ENCODE measurements at places on chromosomes 12 and 14.

DNA sequence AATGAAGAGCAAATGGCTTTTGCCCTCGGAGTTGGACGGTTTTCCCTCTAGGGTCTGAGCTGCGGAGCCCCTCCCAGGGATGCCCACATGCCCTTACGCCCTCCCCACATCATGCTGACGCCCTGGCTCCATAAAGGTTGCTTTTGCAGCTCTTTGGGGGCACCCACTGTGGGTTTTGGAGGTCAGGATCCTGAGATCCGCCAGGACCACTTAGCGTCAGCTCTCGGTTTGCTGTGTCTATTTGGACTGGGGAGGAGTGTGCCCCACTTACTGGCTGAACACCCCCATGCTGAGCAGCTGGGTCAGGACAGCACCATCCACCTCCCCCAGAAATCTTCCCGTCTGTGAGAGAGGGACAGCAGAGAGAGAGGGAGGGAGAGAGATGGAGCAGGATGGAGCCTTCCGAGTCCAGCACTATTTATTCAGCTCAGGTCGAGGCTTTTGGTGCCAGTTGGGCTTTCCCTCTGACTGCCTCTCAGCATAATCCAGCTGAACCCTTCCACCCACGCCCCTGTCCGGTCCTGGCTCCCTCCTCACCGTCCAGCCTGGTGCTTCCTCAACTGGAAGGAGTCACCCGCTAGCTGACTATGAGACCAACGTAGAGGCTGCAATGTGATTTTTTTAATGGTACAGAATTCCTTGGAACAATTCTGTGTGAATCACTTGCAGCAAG, 18.9 kb upstream of the LRTM2 start:
- no peak for DNase-seq

DNA sequence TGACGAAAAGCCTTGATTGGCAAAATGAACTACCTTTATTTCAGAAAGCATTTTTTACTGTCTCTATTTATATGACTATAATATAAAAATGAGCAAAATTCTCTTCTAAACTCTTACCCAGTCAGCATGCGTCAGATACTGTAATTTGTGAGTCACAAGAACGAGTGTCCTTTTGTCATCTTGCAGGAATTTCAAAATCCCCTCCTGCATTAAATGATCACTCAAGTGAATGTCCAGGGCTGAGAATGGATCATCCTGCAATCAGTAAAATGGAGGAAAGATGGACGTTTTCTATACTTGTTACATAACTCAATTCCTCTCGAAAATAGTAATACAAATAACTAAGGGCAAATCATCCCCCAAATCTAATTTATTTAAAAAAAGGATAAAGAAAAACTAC, 77.7 kb upstream of the KCNJ8 start:
- DNase-seq: no peak

- DNase-seq: no peak
Measured at GRCh38 chr12:10310926-10311720, 3.5 kb downstream of the KLRD1 start.

- no peak for DNase-seq
Measured at GRCh38 chr14:67276131-67276530, 34.9 kb downstream of the PALS1 start.

- no peak for DNase-seq
Measured at GRCh38 chr14:84874436-84874835, 655.5 kb upstream of the FLRT2 start.

GRCh38 chr14:96501217-96501739, 904 bp upstream of the PAPOLA start:
- DNase-seq: no peak

DNA sequence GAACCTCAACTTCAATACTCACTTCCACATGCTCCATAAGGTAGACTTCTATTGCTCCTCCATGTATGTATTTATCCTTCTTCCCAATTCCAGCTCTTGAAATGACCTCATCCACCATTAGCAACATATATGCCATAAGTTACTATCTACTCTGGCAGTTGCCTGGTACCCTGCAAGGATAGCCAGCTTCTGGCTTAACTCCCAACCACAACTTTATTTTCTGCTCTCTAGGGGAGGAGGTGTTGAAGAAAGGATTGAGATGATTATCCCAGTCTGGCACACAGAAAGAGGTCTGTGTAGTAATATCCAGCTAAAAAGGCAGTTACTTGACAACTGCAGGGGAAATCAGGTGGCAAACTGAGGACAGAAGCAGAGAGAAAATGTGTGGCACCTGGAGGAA, 71.5 kb upstream of the MDM1 start:
- DNase-seq: no peak

DNA sequence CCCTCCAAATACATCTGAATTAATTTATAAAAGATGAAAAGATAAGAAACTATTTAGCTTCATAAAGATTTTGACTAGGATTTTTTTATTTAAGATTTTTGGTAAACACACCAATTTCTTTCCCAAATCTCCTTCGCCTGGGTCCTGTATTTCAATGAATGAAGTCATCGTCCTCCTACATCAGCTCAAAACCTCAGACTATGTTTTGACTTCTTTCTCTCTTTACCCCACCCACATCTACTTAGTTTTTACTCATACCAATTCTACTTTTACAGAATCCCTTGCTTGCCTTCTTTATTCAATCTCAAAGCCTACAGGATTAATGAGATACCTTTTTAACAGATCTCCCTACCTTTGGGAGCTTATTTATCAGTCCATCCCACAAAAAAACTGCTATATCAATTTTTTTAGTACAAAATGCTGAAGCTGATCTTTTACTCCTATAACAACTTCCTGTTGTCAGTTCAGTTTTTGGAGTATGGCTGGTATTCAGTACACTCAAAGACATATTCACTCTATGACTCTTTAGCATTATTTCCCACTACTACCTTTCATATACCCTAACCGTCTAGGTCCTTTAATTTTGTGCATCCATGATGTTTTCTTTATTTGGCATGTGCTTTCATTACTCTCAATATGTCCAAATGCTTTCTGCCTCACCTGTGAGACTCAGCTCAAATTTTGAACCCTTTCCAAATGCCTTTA, 18.7 kb upstream of the CCDC91 start:
- DNase-seq: no peak

DNA sequence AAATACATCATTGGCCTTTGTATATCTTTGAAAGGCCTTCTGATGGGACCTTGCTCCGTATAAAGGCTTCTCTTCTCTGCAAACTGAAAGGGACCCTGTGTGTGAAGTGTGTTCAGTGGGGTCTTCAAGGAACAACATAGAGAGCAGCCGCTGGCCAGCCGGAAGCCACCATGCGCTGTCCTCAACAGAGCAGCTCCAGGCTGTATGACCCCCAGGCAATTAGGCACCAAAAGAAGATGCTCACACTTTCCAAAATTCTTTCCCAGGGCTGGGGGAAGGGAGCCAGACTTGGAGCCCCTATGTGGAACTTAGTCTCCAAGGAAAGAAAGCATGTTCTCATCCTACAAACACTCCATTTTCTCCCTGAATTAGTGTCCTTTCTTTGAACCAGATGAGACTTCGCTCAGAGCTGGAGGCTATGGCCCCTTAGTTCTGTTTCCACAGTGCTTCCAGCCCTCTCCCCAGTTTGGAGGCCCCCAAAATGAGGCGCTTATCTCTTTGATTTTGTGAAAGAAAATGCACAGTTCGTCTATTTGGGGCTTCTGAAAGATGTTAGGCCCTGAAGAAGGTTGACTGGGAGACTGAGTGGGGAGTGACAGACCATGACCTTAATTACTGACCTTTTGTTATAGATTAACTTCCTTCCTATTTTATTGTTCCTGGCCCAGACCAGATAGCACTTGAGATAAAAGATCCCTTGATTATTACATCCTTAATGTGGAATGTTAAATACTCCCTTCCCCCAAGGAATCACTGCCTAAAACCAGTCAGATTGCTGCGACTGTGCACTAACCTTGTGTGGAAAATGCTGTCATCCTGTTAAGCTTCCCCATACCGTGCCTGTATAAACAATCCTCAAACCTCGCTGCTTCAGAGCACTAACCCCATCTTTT, 128.3 kb upstream of the FGD4 start:
- no peak for DNase-seq

- no peak for DNase-seq
Measured at GRCh38 chr12:49923880-49924556, 20.3 kb upstream of the FAIM2 start.

DNA sequence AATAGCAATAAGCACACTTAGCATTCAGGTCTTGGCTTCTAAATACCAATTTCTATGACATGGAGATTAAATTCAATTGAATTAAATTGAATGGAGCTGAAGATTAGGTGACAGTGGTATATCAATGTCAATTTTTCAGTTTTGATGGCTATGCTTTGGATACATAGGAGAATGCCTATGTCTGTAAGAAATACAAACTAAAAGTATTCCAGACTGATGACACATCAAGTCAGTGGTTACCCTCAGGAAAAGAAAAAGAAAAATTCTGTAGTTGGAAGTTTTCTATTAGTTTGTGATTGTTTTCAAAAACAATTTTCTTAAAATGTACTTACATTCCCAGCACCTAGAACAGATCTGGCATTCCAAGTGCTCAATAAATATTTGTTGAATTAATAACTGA, 4.9 kb upstream of the DCAF4 start:
- DNase-seq: no peak

DNA sequence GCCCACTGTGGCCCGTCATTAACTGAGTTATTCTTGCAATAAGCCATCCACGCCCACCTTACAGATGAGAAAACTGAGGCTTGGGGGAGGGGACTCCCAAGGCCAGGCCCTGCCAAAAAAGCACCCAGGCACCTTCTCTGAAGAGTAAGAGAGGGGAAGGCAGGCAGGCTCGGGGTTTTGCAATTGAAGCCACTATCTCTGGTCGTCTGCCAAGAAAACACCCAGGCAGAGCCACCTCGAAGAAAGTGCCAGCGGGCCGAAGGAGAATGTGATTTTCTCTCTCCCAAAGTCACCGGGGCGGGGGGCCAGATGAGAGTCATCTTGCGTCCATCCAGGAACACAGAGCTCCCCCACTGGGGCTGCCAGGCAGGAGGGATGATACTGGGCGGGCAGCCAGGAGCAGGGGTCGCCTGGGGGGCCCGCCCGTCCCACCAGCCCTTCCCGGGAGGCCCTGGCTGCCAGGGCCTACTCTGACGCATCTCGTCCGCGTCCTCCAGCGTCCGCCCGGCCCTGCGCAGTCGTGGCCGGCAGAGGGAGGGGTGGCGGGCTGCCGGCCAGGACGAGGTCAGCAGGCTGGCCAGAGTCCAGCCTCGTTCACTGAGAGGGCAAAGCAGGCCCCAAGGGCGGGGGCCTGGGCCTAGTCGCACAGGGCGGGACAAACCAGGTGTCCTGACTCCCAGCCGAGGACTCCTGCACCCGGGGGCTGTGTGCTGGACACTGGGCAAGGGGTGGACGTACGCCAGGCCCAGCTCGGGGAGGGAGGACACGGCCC, 74.3 kb downstream of the RFLNA start:
- DNase-seq: no peak

DNA sequence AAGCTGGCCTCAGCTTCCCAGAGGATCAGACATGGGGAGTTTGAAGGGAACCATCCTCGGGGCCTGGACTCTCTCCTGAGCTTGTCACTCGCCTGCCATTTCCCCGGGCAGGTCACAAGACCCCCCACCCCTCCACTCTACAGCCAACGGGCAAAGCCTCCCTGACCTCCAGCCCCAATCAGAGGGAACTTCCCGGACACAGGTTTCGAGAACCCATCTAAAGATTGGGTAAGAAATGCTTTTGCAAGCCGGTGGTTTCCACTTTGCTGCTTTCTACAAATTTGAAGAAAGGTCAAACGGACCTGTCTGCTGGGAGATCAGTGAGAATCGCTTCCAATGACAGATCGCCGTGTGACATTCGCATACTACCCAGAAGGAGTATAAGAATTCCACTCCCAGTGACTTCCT, 89.6 kb downstream of the SCARB1 start:
- no peak for DNase-seq

DNA sequence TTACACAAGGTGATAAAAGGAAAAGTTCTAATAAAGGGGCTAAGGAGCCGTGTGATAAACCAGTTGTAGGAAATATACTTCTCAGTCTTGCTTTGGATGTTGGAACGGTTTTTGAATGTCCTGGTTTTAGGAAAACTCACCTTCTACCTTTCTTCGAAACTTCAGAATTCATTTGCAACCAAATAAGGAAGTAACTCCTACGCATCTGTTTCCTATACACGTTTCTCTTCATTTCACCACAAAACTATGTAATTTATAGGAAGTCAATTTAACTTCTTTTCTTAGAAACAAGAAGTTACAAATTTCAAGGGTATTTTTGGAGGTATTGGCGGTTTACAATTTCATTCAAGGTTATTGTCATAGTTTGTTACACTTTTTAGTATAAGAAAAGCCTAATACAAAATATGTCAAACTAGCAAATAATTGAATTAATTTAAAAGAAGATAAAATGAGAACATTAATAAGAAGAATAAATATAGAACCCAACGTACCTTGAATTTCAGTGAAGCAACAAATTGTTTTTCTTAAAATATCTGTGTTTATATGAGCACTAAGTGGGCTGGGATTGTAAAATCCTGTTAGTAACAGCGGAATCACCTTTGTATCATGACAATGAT, 33.2 kb upstream of the CD69 start:
- no peak for DNase-seq

DNA sequence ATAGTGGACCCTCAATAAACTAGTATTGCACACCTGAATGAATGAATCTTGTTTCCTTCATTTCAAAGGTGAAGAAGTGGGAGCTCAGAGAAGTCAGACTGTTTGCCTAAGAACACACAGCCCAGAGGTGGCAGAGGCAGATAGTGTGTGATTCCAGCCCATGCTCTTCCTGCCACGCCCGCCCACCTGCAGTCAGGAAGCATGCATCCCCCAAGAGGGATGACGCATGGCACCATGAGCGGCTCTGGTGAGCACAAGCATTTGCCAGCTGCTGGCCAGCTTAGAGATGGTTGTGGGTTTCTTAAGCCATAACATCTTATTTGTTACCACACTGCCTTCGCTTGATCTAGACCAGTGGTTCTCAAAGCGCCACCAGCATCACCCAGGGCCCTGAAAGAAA, 133.8 kb downstream of the RIMBP2 start:
- no peak for DNase-seq

- DNase-seq: no peak
Measured at GRCh38 chr14:23545740-23546365, 5.7 kb downstream of the ZFHX2 start.

- DNase-seq: peak; percentile 23
Measured at GRCh38 chr12:54603173-54603814, 14.8 kb upstream of the PPP1R1A start.
